ENCODE measurements at places on chromosomes 6 and 20.

GRCh38 chr20:31606804-31607639 lies 1.9 kb downstream of the ID1 start:
- DNase-seq, result no peak

GRCh38 chr6:143952947-143953701 lies 54.9 kb downstream of the PLAGL1 start:
- no peak for DNase-seq

GRCh38 chr6:3450888-3451287 lies 6.0 kb downstream of the SLC22A23 start:
- DNase-seq, result no peak

DNA sequence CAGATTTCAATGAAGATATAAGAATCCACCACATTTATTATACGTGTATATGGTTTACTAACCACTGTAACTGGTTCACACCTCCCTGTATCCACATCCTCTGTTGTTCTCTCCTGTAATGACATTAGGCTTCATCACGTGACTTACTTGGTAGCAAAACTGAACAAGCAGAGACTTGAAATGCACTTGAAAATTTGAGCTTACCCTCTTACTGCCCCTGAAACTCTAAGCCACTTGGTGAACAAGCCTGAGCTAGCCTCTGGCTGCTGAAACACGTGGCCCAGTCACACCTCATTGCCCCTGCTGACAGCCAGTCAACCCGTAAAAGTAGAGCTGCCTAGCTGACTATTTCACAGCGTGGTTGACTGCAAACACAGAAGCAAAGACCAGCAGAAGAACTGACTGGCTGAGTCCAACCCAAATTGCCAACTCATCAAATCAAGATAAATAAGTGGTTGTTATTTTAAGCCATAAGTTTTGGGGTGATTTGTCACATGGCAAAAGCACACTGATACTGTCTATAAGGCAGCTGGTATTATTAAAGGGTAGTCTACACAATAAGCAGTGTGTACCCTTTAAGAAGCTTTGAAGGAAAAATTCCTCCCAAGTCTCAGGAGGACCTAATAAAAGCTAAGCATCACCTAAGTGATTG lies 109.0 kb downstream of the RALGAPA2 start:
- DNase-seq, result no peak

- DNase-seq, result no peak
Measured at GRCh38 chr6:108134213-108134970, 31.4 kb upstream of the NR2E1 start.

All from activated CD4-positive, alpha-beta T cell treated with anti-CD3 and anti-CD28 coated beads, Interleukin-2, amount 50 U/mL, for 4 hours (primary cell).